ENCODE measurements at places on chromosomes 1 and 21.

DNA sequence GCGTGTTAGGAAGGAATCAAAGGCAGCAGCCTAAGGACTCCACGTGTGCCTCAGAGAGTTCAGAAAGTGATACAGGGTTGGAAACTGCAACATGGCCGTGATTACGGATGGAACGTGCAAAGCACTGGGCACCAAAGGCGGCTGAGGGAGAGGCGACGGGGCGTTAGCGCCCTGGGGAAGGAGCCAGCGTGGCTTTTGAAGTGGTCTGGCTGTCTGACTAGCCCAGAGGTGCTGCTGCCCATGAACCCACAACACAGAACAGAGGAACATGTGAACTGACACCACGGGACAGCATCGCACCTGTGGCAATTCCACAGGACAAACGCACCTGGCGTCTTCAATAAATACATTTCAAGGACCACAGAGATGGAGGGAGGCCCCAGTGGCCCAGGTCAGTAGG lies 18.0 kb upstream of the TMEM52 start:
- DNase-seq, result no peak

DNA sequence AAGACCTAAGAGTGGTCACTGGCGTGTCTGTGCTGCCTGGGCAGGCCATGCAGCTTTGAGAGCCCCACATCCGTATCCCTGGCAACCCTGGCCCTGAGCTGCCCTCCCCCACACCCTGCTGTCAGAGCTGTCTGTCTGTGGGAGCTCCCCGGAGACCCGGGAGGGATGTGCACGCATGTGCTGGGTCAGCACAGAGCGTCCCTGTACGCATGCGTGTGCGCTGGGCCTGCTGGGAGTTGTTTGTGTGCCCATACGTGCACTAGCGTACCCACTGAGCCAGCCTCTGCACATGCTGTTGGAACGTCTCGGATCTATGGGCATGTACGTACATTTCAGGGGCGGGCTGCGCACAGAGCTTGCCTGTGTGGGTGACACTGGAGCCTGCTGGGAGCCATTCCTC lies 89.3 kb downstream of the EPHB2 start:
- no peak for DNase-seq

DNA sequence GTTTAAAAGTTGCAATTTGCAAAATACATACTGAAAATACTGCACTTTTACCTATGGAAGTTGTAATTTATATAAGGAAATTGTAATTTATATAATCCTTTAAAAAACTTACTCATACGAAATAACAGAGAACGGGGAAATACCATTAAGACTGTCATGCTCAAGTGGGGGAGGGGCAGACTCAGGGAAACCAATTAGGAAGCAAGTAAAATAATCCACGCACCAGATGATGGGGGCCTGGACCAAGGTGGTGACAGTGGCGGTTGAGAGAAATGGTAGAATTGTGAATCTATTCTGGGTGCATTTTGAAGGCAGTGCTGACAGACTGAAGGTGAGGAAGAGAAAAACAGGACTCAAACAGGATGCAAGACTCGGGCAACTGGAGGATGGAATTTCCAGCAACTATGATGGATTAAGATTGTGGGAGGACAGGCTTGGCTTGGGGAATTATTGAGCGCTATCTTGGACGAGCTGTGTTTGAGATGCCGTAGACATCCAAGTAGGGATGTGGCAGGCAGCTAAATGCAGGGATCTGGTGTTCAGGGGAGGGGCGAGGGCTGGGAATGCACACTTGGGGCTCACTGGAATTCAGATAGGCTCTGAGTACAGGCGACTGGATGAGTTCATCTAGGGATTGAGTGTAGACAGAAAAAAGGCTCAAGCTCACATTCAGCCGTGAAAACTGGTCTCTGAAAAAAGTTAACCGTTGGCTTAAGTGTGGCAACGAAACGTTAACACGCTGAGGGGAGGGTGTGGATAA lies 977 bp downstream of the LCA5L start:
- no peak for DNase-seq

DNA sequence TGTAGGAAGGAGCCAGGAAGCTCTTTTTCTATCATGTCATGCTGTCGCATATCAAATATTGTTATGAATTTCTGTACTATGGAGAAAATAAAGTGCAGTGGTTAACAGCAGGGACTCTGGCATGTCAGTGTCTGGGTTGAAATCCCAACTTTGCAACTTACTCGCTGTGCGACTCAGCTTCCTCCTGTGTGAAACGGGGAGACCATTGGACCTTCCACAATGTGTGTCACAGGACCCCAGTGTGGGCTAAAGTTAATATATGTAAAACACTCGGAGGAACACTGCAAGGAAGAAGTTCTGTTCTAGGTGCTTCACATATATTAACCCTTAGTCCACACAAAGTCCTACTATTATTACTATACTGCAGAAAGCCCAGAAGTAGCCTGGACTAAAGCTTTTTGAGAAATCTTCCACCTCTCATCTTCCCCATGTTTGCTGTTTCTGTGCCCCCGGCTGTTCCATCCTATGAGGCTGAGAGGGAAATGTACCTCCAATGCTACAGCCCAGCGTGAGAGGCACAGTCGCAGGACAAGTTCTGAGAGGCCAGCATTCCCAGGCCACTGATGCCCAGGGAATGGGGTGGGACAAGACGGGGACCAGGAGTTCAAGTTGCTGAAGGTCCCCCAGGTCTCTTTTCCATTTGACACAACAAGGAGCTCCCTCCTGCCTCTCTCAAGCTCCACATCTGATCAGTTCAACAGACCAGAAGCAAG lies 1.9 kb downstream of the CHIT1 start:
- DNase-seq, result no peak
